ENCODE measurements at places on chromosomes 1 and 21. TPM values are rescaled to one million over a fixed set of nuclear protein-coding genes. Genes with fewer than 3 reads are reported as not detected.

FCRL6 gene
- total RNA-seq = not detected

ABCG1 gene
- 0.80 TPM for total RNA-seq

DNA sequence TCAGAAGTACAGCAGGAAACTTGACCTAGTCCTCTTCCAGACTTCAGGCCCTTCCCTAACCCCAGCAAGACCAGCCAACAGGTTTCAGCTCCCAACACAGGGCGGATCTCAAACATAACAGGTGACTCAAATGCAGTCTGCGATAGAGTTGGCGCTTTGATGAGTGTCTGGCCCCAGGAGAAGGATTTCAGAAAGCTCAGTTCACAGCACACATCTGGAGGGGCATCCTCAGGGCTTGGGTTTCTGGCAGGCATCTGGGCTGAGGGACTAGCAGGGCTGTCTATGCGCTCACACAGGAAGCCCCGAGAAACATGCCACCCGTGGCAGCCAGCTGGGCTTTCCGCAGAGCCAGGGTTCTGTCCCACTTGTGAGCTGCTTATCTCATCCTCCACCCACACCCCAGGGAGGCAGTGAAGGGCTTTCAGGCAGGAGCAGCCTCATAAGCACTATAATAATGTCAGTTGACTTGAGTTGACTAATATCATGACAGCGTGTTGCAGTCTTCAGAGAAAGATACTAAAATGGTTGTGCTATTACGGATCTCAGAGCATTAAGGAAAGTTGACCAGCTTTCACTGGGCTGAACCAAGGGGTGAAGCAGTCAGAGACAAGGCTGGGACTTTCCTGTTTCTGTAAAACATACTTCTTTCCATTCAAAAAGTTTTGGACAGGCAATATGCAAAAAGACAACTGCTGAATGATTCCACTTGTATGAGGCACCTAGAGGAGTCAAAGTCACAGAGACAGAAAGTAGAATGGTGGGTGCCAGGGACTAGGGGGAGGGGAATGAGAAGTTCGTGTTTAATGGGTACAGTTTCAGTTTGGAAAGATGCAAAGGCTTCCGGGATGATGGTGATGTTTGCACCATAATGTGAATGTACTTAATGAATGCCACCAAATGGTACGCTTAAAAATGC, 233.0 kb upstream of the IRF2BP2 start:
- no peak for DNase-seq

DNA sequence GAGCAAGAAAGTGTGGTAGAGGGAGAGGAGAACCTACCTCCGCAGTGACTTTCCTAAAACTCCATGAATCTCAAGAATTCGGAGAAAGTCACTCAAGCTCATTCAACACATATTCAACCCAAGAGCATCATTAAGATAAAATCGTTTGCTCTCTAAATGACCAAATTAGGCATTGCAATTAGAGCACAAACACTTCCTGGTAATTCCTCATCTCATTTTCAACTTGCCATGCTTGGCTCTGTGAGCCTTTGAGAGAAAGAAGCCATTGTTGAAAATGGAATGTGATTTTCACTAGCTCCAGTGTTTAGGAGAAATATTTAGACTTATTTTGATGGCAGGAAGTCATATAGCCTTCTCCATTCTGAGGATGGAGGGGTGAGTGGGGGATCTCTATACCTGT, 52.5 kb downstream of the KAZN start:
- DNase-seq = no peak

DNA sequence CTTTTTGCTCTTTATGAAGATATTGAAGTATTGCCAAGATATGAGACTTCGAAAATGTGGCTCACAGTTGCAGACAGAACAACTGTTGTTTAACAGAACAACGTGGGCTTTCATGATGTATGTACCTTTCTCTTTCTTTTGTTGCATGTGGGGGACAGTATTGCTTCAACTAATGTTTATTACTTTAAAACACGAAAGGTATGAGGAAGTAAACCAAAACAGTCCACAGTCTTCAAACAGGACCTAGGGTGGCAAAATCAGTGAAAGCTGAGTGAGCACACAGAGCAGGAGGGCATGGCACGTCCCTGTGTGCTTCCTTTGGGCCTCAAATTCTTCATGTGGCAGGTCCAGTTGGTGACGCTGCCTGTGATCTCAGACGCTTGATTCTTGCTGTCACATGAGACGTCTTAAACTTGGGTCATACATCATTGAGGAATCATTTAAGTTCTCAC, 7.8 kb upstream of the CHAF1B start:
- no peak for DNase-seq

DNA sequence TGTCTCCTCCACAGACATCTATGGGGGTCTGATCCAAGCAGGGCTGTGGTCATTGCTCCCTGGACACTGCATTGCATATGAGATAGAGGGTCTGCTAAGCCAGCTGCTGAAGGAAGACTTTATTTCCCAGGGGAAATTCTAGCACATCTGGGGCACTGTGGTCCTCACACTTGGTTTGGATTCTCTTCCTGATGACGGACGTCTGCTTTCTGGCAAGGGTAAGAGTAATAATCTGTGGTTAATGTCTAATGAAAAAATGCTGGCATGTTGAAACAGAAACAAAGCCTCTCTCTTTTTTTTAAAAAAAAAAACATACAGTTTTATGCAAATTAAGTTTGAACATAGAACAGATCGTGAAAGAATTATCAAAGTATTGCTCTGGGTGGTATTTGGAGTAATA, 553.9 kb downstream of the DPYD start:
- DNase-seq = no peak

GRCh38 chr1:154433161-154433764, 28.1 kb downstream of the IL6R start:
- no peak for DNase-seq

DNA sequence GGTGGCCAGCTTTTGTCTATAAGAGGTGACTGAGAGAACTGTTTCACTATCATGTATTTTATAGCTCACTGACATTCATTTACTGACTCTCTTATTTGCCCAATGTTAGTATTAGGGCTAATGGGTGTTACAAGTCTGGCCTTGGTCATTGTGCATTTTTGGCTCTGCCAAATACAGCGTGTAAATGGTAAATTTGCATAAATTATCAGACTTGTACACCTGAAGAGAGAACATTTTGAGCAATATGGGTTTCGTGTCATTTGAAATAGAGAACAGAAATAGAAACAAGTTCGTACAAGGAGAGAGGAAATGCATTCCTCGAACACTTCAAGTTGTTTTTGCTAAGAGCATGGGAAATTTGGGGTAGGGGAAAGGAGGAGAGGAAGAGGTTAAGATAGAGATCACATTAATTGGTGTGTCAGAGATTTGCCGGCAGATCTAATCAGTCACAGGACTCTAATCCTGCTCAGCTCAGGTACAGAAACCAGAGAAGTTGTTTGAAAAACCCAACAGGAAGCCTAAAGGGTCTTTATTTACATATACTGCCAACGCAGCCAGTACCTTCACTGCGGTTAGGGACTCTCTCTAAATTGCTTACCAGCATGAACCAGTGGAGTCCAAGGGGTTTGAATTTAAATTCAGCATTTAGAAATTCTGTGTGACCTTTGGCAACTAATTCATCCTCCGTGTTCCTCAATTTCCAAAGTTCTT, 261.5 kb downstream of the GPATCH2 start:
- DNase-seq = no peak

GRCh38 chr1:214537219-214537618, 14.2 kb downstream of the PTPN14 start:
- no peak for DNase-seq

DNA sequence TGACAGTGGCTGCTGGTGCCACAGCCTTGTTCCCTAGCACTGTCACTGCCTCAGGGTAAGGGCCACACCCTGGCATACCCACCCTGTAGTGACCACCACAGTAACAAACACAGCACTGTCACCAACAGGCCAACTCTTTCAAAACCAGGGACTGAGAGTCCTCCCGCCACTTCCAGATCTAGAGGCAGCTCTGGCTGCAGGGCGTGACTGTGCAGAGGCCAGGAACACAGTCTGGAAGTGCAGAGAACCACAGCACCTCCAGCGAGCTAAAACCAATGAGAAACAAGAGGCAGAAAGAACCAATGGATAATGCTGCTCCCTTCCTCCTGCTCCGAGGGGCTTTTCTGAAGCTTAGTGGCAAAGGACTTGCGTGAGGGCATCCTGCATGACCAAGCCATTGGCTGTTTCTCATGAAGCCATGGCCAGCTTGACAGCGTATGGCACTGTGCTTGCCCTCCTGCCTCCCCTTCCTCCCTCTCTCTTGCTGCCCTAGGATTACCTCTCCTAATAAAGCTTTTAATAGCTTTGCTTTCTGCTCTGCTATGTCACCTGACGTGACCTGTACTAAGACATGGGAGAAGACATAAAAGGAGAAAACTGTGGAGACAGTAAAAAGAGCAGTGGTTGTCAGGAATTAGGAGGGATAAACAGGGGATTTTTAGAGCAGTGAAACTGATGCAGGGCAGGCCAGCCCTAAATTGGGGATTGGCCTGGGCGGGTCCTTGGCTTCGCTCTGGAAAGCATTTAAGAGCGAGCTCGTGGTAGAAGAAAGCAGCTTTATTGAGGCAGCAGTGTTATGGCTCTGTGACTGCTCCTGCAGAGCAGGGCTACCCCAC, 7.2 kb downstream of the PARP1 start:
- no peak for DNase-seq

- DNase-seq = no peak
Observed at GRCh38 chr1:42927274-42927841, 31.3 kb downstream of the SLC2A1 start.

DNA sequence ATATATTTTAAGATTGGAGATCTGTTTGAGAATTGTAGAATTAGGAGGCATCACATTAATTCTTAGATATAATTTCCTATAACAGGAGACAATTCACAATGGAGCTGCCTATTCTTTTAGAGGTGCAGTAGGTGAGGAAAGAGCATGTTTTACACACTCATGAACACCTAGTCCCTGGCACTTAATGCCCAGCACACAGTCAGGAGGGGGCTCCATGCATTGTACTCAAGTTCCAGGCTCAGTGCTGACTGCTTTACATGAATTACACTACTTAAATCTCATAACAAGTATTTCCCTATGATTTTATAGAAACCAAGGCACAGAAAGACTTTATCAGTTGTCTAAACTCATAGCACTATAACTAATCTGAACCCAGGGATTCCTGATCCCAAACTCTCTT, 360 bp upstream of the GBP3 start:
- DNase-seq = no peak

DNA sequence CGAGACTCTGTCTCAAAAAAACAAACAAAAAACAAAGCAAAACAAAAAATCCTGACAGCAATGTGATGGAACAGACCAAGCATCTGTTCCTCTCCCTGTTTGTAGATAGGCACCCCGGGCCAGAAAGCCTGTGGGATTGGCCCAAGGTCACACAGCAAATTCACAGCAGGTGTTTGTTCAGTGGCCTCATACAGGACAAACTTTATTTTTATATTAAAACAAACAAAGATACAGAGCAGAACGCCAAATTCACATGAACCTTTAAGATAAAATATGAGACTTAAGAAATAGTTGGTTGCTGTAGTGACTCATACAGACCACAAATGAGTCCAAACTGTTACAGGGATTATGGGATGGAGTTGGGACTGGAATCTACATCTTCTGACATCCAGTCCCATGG, 2.3 kb upstream of the CELA2A start:
- no peak for DNase-seq

DNA sequence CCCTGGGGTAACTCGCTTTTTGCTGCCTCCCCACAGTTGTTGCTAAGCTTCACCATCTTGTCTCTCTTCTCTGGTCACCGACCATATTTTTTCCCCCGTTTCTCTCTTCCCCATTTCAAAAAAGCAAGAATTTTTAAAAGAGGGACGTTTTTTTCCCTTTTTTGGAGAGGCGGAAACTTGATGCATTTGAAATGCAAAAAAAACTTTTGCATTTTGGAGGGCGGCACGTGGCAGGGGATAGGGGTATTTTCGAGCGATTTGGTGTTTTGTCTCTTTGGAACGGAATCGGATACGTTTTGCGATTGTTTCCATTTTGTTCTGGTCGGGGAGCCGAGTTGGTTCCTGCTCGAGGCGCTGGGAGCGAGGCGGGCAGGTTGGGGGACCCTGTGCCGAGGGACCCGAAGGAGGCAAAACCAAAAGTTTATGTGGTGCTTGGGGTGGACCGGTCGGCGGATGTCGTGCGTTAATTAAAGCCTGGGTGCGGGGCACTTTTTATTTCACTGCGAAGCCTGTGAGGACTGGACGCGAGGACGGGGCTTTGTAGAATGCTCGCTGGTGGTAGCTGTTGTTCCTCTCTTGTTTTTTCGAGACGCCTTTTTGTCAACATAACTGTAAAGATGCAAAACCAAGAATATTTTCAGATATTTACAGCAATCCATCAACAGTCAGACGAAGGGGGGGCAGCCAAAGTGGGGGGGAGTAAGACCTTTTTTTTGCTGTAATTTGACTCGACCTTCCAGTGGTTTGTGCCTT, 884 bp downstream of the H3-3A start:
- DNase-seq = no peak

Data from Panc1 (cell line).